Fibroblast of skin of back (primary cell): ENCODE measurements at places on chromosomes 3 and 15.

GRCh38 chr3:31546162-31546561 lies 13.4 kb downstream of the STT3B start:
- DNase-seq = peak; percentile 40

DNA sequence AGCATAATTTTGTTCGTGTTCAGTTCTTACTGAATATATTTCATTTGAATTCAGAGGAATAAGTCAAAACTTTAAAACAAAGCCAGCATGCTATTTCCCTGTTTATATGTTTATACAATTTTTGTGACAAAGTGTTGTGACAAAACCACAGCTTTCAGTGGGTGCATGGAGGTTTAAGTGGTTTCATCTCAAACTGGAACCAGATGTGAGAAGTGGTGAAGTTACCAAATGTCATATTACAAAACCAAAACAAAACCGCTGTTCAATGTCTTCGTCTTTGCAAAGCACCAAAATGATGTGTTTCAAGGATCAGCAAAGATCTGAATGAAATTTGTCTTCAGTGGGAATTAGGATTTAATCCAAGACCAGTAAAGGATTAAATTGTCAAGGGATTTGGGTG lies 59.3 kb upstream of the OSTN start:
- peak; percentile 33 for DNase-seq

- DNase-seq = no peak
Observed at GRCh38 chr3:136678981-136679380, 73.2 kb downstream of the STAG1 start.

DNA sequence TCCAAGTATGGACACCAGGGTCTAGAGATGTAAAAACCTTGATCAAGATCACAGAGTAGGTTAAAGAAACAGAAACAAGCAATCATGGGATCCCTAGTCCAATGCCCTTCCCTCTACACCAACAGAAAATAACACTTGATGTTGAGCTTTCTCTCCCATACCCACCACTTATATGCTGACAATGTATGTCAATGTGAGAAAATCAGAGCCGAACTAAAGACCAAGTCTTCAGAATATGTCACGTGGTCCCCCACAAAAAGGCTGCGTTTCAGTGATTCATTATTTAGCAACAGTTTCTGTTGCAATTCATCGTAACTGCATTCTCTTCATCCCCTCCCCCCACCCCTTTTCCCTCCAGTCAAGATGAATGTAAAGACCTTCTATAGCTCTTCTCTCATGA lies 278.9 kb upstream of the STT3B start:
- DNase-seq = no peak

GRCh38 chr3:45199837-45200648 lies 26.0 kb downstream of the TMEM158 start:
- DNase-seq = peak; percentile 94

GRCh38 chr3:132268956-132269355 lies 48.3 kb upstream of the ACP3 start:
- peak; percentile 13 for DNase-seq

DNA sequence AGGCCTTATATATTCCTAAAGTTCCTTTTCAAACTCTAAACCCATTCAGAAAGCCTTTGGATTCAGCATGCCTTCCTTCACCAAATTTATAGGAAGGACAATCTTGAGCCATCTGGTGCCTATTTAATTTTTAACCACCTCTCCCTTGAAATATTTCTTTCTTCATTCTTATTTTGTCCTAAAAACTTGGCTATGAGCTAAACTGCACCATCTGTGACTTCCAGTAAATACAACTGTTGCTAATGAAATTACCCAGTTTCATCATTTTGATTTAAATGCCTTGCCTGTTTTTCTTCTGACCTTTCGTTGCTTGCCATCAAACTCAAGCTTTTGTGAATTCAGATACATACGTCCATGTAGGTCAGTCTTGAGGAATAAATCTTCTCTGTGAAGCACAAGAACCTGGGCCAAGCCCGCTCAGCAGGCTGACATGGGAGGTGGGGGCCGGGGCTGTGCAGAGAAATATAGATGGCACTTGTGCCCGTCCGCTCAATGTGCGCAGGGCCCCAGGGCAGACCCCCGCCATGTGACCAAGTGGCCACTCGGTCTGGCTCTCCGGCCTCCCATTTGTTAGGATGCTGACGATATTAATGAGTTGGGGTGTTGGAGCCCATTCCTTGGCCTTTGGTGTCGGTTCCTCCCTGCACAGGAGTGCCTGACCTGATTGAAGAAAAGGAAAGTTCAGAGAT lies 335.9 kb downstream of the VPS13C start:
- DNase-seq = no peak

- DNase-seq = peak; percentile 2
Observed at GRCh38 chr15:73161546-73161945, 109.3 kb downstream of the NEO1 start.

- DNase-seq = no peak
Observed at GRCh38 chr3:120772081-120772480, 29.5 kb downstream of the GTF2E1 start.

GRCh38 chr3:153090973-153091372 lies 71.1 kb upstream of the RAP2B start:
- DNase-seq = no peak

DNA sequence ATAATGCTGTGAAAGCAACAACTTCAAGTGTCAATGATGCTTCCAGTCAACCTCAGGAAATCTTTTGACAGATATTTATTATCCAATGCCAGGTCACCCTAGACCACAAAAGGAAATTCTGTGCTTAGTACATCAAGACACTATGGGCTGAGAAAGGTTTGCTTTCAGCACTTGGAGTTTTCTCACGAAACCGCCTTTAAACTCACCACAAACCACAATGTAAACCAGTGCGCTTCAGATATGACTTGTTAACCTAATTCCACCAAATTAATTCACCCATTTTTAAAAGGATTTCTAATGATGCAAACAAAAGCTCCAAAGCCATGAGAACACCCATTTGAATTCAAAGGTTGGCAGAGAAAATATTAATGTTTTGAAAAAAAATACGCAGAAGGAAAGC lies 292.9 kb upstream of the NR2F2 start:
- peak; percentile 26 for DNase-seq

DNA sequence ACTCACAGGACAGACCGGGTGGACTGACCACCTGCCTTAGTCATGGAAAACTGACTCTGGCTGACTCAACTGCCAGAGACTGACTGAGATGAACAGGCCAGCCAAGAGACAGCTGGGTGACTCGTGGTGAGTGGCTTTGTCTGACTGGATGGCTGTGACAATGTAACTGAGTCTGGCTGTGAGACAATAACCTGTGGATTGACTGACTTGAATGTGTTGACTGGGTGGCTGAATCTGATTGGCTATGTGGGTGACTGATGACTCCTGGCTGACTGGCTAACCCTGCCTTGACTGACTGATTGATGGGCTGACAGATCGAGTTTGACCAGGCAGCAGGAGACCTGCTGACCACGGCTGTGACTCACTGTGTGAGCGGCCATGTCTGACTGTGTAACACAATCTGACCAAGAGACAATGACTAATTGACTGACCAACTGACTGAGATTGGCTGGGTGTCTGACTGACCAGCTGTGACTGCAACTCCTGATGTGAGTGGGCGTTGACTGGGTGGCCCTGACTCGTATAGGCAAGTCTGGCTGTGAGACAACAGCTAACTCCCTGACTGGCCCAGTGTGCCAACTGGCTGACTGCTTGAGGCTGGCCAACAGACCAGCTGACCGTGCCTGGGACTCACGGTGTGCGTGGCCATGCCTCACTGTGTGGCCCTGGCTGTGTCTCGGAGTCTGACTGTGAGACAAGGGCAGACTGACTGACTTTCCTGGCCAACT lies 509.1 kb downstream of the SHQ1 start:
- peak; percentile 91 for DNase-seq

DNA sequence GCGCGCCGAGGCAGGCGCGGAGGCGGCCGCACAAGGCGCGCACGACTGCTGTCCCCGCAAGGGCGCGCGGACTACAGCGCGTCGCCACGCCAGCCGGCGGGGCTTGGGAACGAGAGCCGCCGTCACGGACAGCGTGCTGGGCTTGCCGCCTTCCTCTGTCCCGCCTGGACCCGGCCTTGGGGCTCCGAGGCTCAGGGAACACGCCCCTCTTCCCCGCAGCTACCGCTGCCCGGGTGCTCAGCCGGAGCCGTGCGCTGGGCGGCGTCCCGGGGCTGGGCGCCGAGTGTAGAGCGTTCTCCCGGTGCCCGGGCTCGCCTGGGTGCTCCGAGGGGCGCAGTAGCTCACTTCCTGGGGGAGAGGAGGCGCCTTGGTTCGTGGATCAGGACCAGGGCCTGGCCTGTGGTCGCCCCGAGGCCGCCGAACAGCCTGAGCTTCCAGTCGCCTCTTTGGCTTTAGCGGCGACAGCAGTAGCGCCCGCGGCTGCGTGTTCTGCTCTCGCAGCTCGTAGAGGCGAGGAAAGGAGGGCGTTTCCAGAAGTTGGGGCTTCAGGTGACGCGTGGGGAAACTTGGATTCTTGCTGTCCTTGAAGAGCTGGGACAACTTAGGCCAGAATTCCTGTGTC lies 226.7 kb upstream of the C2CD4B start:
- DNase-seq = peak; percentile 67

GRCh38 chr3:56751056-56751707 lies 50.6 kb downstream of the ARHGEF3 start:
- no peak for DNase-seq

GRCh38 chr15:25184356-25185155 lies 229.8 kb downstream of the SNRPN start:
- no peak for DNase-seq

- DNase-seq = peak; percentile 89
Observed at GRCh38 chr3:189563853-189564563, 67.2 kb upstream of the TP63 start.

- DNase-seq = peak; percentile 13
Observed at GRCh38 chr3:4889896-4890295, 89.3 kb upstream of the BHLHE40 start.

DNA sequence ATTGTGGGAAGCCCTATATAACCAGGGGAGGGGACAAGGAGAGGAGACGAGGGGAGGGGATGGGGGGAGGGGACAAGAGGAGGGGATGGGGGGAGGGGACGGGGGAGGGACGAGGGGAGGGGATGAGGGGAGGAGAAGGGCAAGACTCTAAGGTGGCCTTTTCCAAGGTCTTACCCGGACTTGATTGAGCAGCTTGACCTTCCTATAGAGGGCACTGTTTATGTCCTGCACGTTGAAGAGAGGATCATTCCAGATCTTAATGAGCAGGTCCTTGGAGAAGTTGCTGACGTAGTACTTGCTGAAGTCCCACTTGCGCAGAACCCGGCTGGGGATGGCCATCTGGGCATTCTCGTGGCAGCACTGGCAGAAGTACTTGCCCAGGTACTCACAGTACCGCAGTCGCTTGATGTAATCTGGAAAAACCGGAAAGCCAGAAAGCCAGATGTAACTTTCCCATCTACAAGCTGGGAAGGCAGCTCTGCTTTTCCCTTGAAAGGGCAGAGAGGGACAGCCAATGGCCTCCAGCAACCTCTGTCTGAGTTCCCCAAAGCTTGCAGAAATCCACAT lies 55.7 kb downstream of the RUBCN start:
- DNase-seq = no peak

GRCh38 chr3:126542340-126543241 lies 16.1 kb downstream of the C3orf22 start:
- DNase-seq = no peak

DNA sequence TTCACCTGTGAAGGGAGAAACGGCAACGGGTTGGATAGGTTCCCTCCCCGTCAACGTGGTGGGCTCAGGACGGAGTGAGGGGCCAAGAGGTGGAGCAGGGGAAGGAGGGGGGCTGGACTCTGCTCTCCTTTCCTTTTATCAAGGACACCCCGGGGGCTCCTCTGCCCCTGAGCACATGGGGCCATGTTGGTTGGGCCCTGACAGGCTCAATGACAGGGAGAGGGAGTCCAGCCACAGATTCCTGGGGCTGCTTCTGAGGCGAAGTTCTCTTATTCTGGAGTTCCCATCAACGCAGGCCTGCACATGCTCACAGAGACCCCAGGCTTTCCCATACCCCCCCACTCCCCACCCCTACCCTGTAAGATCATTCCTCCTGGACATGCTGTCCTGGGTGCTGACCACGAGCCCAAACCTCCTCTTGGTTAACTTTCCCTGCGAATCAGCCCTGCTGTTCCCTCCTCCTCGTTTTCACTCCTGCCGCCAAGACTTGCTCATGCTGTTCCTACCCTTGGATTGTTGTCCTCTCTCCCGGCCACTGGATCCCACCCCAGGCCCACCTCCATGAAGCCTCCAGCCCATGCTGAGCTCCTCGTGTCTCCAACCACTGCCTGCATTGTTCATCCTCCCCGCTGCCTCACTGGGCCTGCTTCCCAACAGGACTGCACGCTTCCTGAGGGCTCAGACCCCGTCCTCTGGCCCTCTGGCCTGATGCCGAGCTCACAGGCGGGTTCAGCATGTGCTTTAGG lies 61.2 kb downstream of the SENP2 start:
- DNase-seq = no peak

DNA sequence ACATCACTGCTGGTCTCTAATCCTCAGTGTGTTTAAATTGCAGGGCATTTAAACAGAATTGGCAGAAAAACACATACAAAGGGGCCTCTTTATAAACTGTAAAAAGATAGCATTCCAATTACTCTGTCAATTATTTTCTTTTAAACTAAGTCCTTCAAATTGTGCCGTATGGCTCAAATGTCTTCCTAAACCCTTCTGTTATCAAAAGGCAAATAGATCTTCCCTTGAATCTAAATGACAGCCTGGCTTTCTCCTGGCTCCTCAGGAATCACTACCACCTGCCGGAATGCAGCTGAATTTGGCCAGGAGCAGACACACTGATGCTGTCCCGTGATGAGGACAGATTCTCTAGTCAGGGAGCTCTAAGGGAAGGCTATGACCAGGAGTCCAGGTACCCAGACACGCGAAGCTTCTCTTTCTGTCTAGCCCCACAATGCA lies 85.6 kb downstream of the IGF2BP2 start:
- DNase-seq = no peak

GRCh38 chr3:114496021-114496434 lies 202.2 kb downstream of the TIGIT start:
- DNase-seq = peak; percentile 86
